ENCODE measurements at places on chromosomes 3 and 15. TPM values are rescaled to one million over a fixed set of nuclear protein-coding genes. Genes with fewer than 3 reads are reported as not detected.

Gene CYP1A2
- 0.05 TPM for polyA plus RNA-seq

Gene GABRB3
- polyA plus RNA-seq, result 0.05 TPM

Gene FOXB1
- not detected for polyA plus RNA-seq

Gene SLC2A2
- not detected for polyA plus RNA-seq

Gene SLITRK3
- not detected for polyA plus RNA-seq

Gene INSYN1
- not detected for polyA plus RNA-seq

Gene FAM3D
- not detected for polyA plus RNA-seq

Gene TRIM71
- polyA plus RNA-seq, result 0.04 TPM
